Stimulated activated CD4-positive, alpha-beta T cell treated with anti-CD3 and anti-CD28 coated beads, Interleukin-4, amount 100 ng/mL, for 1 hour (primary cell): ENCODE measurements at places on chromosomes 16 and 17.

GRCh38 chr17:5769593-5770354, 185.5 kb upstream of the NLRP1 start:
- no peak for DNase-seq

GRCh38 chr17:66468241-66469087, 166.1 kb downstream of the PRKCA start:
- no peak for DNase-seq

- no peak for DNase-seq
Observed at GRCh38 chr17:77928519-77929179, 29.9 kb upstream of the TNRC6C start.

DNA sequence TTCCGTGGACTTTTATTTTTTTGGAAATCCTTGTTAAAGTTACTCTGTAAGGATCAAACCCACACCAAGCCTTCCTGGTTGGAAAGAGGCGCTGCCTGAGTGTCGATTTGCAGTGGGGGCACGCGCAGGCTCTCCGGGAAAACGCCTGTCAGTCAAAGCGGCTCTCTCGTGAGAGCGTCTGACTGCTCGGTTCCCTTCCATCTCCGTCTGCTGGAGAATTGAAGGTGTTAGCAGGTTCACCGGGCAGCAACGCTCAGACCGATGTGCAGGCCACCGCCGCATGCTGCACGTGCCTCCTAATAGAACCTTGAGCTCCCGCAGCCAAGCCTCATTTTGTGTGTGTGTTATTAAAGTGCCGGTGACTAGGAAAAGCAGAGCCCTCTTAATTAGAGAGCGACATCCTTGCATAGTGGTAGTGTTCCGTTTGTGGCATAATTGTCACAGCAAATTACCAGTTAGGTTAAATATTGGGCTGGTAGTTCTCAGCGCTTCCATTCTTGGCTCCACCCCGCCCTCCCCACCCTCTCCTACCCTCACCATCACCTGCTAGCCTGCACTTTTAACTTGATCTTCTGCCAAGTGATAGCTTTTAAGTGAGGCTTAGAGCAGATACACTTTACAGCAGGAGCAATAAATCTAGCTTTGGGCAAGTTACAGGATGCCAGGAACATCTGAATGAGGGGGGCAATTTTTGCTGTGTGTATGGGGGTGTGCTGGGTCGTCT, 75.5 kb downstream of the RPA1 start:
- DNase-seq = no peak

DNA sequence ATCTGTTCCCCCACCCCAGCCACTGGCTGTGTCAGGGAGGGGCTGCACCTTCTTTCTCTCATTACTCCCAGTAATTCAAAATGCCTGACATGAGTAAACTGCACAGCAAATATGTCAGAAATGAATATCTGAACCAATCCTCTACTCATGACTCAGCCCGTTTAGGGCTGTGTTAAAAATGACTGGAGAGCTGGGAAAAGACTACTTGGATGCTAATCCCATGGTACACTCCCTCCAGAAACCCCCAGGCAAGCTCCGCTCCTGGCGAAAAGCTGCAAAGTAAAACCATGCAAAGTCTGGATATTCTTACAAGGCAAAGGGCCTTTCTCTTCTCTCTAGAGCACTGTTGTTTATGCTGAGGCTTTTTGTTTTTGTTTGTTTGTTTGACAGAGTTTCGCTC, 448.1 kb upstream of the DYNLRB2 start:
- DNase-seq = no peak

GRCh38 chr17:36463916-36464764, 22.3 kb upstream of the ZNHIT3 start:
- DNase-seq = peak; percentile 59

GRCh38 chr16:26598061-26598460, 468.7 kb upstream of the C16orf82 start:
- peak; percentile 55 for DNase-seq

GRCh38 chr16:253833-254232, 19.2 kb downstream of the FAM234A start:
- DNase-seq = no peak

GRCh38 chr16:89187032-89187769, 13.1 kb downstream of the SLC22A31 start:
- peak; percentile 39 for DNase-seq

- no peak for DNase-seq
Observed at GRCh38 chr17:17535957-17536356, 39.8 kb upstream of the RASD1 start.

GRCh38 chr16:77946823-77947222, 75.5 kb upstream of the CLEC3A start:
- DNase-seq = no peak

DNA sequence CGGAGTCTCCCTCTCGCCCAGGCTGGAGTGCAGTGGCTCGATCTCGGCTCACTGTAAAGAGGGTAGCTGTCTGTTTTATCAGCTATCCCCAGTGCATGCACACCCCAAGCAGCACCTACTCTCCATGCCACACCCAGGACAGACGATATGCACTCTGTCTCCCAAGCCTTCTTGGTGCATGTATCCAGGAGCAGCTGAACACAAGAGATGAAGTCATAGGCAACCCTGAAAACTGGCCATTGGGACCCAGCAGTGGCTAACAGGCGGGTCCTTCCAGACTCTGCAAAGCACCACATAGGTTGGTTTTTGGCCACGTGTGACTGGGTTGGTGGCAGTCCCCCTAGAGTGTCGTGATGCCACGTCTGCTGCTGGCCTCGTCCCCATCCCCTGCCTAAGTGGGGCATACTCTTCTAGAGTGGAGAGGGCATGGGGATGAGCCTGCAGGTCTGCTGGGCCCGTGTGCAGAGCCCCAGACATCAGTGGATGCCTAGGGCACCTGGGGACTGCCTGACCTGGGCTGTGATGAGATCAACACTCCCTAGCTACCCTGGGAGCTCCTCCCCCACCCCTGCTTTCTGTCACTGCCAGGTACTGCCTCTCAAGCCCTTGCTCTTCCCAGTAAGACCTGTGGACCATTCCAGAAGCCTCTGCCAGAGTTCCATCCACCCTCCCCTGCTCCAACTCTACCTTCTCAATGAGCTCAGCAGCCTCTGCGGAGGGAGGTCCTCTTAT, 9.3 kb downstream of the PDE6G start:
- no peak for DNase-seq

GRCh38 chr16:78434401-78434800, 334.9 kb downstream of the WWOX start:
- no peak for DNase-seq

DNA sequence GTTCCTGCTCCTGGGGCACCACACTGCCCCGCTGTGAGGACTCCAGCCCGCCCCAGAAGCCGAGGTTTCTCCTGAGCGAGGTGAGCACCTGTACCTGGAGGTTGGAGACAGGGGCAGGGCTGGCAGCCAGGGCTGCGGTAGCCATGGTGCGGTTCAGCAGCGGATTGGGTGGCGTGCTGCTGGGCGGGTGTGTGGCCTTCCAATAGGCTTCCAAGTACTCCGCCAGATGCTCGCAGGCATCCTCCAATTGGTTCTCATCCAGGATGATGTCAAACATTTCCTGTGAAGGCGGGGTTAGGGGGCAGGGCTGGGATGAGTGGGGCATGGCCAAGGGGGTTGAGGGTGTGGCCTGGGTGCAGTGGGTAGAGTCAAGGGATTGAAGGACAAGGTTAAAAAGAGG, 11.3 kb upstream of the ARL5C start:
- DNase-seq = no peak

DNA sequence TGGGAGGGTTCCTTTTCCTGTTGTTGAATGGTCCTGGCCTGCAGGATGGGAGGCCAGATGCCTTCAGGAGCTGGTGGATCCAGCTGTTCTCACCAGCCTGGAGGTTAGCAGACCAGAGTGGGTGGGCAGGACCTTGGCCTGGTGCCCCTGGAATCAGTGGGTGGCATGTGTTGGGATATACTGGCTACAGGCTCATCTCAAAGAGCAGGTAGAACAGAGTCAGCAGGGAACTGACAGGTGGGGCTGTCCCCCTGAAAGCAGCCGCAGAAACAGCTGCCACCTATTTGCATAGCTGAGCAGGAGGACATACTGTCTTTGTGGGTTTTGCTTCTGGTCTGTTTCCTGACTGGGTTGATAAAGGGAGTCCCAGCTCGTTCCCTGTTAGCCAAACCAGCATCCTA, 144.1 kb downstream of the RAB11FIP4 start:
- DNase-seq = peak; percentile 23

DNA sequence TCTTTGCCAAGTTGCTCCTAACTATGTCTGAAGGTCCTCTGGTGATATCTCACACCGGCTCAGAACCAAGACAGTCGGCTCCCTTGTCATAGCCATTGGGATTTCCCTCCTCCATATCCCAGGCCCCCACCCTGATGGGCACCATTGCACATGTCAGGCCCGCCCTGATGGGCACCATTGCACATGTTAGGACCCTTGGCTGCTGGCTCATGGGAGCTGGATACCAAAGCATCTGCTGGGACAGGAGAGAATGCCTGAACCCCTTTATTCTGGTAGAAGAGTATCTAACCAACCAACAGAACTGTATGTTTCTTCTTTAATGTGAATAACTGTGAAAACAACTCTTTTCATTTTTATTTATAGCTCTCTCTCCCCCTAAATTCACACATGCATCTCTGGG, 454.5 kb upstream of the HSBP1 start:
- DNase-seq = no peak
